ENCODE measurements at places on chromosomes 12 and 14. TPM values are rescaled to one million over a fixed set of nuclear protein-coding genes. Genes with fewer than 3 reads are reported as not detected.

- no peak for DNase-seq
Observed at GRCh38 chr12:77294016-77294415, 228.6 kb upstream of the E2F7 start.

DNA sequence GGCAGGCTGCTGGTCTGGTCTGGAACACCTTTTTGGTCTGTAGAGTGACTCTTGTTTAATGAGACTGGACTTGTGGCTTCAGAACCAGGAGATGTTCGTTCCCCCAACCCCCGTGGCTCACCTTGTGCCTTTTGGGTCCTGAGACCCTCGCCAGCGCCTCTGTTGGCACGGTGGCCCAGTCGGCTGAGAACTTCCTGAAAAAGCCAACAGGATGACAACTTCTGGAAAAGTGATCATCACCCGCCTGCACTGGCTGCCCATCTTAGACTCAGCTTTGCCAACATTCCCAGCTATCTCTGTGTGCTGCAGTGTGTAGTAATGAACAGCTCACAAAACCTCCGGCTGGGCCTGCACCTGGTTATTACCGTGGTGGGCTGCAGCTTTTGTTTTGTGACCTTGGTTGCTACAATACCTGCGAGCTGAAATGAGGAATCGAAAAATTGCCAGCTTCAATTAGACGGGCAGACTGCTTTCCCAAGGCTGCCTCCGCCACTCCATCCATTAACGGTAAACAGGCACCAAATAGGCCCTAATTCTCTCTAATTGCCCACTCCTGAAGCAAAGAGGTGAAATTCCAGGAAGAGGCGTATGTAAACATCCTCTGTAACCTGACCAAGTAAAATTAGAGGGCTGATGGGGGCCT lies 16.0 kb downstream of the MEG3 start:
- DNase-seq, result no peak

Gene CELA1
- not detected for total RNA-seq

Gene RNFT2
- total RNA-seq, result 62.2 TPM

DNA sequence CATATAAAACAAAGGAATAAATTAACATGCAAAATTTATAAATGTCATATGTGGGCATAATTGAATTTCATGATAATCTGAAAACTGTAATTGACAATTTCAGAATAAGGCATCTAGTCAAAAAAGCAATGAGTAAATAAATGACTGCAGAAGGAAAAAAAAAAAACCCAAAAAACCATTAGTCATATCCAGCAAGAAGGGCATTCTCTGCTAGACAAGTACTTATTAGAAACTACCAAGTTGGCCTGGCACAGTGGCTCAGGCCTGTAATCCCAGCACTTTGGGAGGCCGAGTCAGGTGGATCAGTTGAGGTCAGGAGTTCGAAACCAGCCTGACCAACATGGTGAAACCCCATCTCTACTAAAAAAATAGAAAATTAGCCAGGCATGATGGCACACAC lies 17.5 kb downstream of the ZCRB1 start:
- no peak for DNase-seq

Gene DNAJC22
- 1.1 TPM for total RNA-seq

DNA sequence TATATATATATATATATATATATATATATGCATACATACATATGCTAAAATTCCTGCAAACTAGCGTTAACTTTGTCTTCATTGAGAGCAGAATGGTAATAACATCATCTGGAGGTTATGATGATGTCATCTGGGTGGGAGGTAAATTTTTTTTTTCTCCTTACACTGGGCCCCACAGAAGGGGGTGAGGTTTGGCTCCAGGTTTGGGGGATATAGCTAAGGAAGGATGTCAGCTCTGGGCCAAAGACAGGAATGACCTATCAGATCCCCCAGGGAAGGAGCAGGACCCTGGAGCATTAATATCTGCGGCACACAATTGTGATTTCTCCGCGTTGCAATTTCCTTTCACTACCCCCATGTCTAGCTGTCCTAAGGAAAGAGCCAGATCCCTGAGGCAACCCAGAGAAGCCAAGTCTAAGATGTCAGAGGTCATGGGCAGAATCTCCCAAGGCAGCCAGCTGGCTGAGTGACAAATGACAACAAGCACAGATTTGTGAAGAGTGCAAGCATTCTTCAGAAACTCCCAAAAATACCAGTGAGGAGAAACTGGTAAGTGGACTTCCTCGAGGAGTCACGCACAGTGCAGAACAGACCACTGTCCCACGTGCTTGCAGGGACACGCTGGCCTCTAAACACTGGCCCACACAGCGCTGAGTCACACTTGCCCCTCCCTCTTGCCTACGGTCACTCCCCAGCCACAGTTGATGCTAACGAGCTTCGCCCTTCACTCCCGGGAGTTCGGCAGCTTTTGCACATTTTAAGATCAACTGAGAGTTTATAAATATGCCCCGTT lies 9.9 kb downstream of the UBC start:
- no peak for DNase-seq

DNA sequence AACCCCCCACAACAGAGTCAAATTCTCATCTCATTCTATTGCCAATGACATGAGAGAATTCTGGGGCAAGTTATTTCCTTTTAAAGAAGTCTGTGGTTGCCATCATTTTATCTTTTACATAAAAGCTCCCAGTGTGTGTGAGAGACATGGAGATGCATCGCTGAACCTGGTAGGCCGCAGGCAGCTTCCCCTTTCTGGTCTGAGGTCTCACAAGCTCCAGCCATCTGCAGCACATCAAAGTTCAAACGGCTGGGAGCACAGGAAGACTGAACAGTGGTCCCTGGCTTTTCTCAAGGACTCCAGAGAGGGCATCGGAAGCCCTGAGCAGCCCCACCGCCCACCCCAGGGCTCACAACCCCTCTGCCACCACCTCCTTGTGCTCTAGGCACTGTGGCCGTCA lies 141.7 kb downstream of the RIMBP2 start:
- no peak for DNase-seq

Gene VASH1
- total RNA-seq, result not detected

- no peak for DNase-seq
Observed at GRCh38 chr14:76922584-76922983, 96.4 kb downstream of the LRRC74A start.

Gene SH2B3
- 45.9 TPM for total RNA-seq

DNA sequence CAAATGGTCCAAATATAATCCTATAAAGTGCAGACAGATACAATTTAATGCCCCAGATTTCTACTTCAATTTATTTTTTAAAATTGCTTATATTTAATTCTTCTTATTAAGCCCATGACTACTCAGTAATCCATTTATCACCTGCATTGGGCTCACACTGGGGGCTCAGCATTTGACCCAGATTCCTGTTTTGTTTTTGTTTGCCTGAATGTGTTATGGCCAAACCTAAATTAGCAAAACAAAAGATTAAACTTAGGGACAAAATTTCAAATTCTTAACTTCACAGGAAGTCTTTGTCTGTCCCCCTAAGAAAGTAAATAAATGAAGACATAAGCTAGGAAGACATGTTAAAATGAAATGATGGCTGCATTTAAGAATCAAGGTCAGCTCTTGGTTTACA lies 322.3 kb downstream of the RMST start:
- DNase-seq, result no peak

GRCh38 chr12:41576925-41577324 lies 388.8 kb downstream of the PDZRN4 start:
- DNase-seq, result no peak

DNA sequence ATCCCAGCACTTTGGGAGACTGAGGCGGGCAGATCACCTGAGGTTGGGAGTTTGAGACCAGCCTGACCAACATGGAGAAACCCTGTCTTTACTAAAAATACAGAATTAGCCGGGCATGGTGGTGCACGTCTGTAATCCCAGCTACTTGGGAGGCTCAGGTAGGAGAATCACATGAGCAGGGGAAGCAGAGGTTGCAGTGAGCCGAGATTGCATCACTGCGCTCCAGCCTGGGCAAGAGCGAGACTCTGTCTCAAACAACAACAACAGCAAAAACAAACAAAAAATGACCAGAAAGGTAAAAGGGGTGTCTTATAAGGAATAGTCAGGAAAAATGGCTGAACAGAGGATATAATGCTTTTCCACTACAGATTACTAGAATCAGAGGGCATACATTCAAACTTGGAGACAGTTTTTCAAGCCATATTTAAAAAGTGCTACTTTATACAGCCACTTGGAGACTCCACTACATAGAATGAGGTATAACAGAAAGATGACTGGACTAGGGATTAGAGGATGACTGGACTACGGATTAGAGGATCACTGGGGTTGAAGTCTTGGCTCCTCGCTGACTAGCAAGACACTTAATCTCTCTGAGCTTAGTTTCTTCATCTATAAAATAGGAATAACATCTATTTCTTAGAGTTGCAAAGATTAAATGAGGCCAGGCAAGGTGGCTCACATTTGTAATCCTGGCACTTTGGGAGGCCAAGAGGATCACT lies 4.9 kb upstream of the CS start:
- DNase-seq, result no peak

- DNase-seq, result no peak
Observed at GRCh38 chr14:40113671-40114070, 681.4 kb upstream of the FBXO33 start.

DNA sequence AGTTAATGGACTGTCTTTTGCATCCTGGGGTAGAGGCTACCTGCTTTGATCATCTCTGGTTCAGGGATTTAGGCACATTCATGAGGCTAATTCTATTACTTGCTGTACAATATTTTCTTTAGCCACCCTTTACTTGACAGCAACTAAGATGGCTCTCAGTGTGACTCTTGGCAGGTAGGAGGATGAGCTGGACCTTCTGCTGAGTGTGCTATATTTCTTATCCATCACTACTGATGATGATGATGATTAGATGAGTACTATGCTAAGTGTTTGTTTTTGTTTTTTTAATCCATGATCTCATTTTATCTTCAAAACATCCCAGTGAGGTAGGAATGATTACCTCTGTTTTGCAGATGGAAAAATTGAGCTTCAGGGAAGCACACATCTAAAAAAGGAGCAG lies 152.8 kb upstream of the WSCD2 start:
- no peak for DNase-seq

DNA sequence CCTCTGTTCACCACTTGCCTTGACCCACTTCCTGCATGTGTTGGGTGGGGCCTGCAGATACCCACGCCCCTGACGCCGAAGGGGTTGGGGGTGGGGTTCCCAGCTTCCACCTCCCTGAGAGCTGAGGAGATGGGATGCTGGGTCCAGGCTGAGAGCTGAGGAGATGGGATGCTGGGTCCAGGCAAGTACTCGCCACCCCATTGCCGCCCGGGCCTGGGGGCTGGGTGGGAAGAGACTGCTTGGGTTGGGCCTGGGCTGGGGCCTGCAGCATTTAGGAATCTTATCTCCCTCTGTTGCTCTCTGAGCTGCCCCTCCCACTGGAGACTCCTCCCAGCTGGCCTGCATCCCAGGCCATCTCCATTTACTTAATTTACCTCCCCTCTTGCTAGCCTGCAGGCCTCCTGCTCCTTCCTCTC lies 17.4 kb downstream of the TEAD4 start:
- DNase-seq, result no peak

GRCh38 chr12:5173511-5174011 lies 129.9 kb downstream of the KCNA5 start:
- no peak for DNase-seq

Gene PLEK2
- total RNA-seq, result not detected

Gene KRT82
- not detected for total RNA-seq

- peak; percentile 78 for DNase-seq
Observed at GRCh38 chr12:6444704-6445688, at the start of gene CD27. CD27 (plus strand) TSS chr12:6444955; CDS start chr12:6445096, 141 bp downstream.

Gene CMA1
- not detected for total RNA-seq

DNA sequence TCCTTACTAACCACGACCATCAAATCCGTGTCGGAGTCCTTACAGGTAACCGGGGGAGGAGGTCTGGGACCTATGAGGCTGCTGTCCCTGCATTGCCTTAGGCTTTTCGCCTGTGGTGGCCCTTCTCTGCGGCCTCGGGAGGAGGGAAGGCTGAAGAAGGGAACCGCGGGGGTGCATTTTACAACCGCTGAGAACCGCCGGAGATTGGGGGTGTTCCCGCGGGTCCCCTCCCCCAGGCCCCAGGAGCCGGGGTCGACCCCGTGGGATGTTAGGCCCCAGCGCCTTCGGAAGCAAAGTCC lies 549 bp downstream of the GPHN start:
- no peak for DNase-seq
